ENCODE measurements at places on chromosomes 1 and 21.

GRCh38 chr1:33128781-33129180, 47.8 kb downstream of the AZIN2 start:
- DNase-seq: no peak

GRCh38 chr1:94398356-94398755, 19.8 kb upstream of the ABCD3 start:
- no peak for DNase-seq

DNA sequence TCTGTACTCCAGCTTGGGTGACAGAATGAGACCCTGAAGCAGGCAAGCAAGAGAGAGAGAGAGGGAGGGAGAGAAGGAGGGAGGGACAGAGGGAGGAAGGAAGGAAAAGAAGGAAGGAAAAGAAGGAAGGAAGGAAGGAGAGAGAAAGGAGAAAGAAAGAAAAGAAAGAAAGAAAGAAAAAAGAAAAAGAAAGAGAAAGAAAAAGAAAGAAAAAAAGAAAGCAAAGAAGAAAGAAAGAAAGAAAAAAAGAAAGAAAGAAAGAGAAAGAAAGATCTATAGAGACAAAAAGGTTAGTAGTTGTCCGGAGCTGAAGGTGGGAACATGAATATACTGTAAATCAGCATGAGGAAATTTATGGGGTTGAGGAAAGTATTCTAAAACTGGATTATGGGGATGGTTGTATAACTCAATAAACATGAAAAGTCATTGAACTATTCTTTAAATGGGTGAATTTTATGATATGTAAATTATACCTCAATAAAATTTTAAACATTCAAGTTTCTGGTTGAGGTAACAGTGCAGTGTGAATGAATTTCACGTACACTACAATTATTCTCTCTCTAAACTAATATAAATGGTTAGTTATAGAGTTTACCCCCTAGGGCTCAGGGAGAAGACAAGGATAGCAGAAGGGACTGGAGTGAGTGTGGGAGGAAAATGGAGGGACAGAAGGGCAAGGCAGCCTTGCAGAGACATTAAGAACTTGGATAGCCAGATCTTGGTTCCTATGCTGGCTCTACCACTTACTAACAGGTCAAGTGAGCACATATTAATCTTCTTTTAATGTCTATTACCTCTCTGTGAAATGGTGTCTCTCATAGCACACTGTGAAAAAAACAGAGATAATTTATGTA, 24.8 kb upstream of the SERTAD4 start:
- DNase-seq: no peak

- DNase-seq: no peak
Measured at GRCh38 chr1:155187456-155187891, 13.8 kb downstream of the TRIM46 start.

GRCh38 chr1:19373211-19374082, 61.3 kb downstream of the SLC66A1 start:
- no peak for DNase-seq

GRCh38 chr1:183098317-183098716, 75.1 kb downstream of the LAMC1 start:
- no peak for DNase-seq

DNA sequence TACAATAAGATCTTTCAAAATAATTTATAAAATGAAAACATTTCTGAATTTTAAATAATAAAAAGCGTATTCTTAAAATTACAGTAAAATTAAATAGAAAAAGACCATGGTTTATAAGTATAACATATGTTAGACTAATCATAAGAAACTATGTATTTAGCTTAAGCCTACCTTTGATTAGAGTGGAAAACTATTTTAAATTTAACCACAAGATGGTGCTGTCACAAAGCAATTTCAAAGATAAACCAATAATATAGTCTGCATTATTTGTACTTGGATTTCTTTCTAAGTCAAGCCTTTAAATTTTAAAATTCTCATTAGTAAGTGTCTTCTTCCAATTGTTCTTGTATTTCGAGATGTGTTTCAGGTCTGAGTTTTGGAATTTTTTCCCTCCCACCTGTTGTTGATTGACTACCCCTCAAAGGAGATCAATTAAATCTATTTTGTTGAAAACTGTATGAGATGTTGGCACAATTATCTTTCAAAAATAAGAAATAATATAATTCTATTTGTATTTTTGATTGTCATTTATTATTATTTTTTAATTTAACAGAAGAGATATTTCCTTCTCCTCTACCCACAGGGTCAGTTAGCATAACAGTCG, 459.8 kb downstream of the KCNT2 start:
- DNase-seq: peak; percentile 26

DNA sequence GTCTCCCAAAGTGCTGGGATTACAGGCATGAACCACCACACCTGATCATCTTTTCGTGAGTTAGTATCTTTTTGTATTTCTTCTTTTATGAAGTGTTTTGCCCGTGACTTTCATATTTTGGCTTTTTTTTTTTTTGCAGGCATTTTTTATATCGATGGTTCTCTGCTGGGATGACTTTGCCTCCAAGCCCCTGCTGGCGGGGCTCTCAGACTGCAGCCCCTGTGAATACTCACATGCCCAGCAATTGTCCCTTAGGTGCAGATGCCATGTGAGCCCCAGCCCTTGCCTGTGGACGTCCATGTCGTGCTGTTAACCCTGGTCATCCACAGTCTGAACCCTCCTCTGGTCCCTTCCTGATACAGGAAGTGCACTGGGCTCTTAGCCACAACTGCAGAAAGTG, 21.7 kb downstream of the CRYAA start:
- DNase-seq: no peak
